ENCODE measurements at places on chromosomes 5 and 9. TPM values are rescaled to one million over a fixed set of nuclear protein-coding genes. Genes with fewer than 3 reads are reported as not detected.

Gene NUTM2G
- total RNA-seq, result 0.07 TPM

Gene MARVELD2
- total RNA-seq, result 15.6 TPM

Gene C7
- total RNA-seq, result 0.87 TPM

Gene GHR
- 0.28 TPM for total RNA-seq
